ENCODE measurements at places on chromosomes 3 and 15.

DNA sequence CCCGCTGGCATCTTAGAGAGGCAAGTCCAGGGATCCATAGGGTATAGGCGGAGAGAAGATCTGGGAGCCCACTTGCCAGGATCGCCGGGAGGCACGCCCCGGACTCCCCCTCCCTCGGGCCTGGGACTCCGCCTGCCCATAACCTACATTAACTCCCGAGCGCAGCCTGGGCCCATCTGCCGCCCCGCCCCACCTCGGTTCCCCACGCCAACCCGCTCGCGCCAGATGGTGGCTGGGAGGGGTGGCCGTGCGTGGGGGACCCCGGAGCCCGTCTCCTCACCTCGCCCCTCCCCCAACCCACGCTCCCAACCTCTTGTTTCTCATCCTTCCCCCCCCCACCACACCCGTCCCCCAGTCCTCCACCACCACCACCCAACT is 1.7 kb upstream of the DLL4 start:
- no peak for DNase-seq

- DNase-seq = no peak
These were observed 86.2 kb downstream of the FBN1 start for GRCh38 chr15:48559285-48559684.

DNA sequence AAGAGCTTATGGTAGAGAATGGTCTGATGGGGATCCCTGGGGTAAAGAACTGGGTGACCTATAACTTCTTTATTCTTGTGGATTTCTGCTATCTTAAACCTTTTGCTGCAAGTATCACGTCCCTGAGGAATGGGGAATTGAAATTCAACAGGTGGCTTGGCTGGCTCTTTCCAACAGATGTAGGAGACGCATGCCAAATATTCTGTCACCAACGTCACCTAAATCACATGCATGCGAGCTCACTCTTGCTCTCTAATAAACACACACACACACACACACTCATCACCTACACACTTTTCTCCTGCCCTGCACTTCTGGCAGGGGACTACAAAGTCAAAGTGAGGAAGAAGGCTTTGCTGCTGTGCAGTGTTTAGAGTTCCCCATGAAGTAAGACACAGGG is 145.8 kb upstream of the NECTIN3 start:
- no peak for DNase-seq

- DNase-seq = no peak
These were observed 325.3 kb downstream of the NAALADL2 start for GRCh38 chr3:175184392-175184791.

DNA sequence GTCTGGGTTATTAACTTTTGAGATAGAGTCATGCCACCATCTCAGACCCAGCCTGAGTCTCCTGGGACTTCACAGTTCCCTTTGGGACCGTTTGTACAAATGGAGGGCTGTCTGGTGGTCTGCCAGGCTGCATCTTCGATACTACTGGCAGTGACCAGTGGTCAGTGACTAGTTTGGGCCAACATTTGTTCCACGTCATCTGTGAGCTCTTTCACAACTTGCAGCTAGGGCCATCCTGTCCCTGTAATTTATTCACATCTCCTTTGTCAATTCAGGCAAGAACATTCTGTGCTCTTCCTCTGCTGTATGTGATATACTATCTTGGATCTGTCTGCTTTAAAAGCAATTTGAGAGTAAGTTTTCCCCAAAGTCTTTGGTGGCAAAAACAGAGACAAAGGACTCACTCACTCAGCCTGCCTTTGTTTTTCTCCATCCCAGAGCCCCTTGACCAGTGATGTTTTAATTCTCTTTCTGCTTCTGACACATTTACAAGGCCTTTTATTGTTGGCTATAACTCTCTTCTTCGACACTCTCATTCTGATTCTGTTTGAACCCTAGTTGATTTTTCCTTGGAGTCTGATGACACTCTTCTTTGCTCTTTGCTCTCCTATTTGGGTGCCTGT is 353.4 kb downstream of the EPHB1 start:
- DNase-seq = no peak

DNA sequence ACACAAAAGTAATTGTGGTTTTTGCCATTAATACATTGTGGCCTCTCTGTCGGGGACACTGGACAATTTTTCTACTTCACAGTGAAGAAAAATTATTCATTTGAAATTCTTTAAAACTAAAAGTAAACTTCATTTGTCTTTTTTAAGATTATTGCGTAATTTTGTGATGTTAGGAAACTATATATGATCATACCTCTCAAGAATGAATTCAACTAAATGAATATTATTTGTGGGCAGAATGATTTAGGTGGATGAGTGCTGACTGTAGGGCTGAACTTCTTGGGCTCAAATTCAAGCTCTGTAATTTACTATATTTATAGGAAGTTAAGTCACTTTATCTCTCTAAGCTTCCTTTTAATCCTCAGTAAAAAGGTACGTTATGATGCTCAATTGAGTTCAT is 441.2 kb downstream of the ROBO1 start:
- no peak for DNase-seq

- no peak for DNase-seq
These were observed 10.6 kb downstream of the POC1A start for GRCh38 chr3:52143616-52144015.

DNA sequence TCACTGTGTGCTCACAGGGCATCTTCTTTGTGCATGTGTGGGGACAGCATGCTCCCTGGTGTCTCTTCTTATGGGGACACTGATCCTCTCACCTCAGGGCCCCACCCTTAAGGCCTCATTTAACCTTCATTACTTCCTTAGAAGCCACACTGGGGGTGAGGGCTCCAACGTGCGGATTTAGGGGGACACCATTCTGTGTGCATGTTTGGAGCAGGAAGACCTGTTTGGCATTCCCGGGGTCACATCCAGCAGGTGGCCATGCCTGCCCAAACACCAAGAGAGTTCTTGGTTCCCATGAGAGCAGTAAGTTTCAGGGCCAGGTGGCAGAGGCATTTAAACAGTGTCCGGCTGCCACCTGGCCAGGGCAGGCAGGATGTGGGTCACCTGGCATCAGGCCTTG is 24.8 kb downstream of the PRR20G start:
- no peak for DNase-seq

- no peak for DNase-seq
These were observed 2.5 kb upstream of the DPH6 start for GRCh38 chr15:35548435-35548834.

DNA sequence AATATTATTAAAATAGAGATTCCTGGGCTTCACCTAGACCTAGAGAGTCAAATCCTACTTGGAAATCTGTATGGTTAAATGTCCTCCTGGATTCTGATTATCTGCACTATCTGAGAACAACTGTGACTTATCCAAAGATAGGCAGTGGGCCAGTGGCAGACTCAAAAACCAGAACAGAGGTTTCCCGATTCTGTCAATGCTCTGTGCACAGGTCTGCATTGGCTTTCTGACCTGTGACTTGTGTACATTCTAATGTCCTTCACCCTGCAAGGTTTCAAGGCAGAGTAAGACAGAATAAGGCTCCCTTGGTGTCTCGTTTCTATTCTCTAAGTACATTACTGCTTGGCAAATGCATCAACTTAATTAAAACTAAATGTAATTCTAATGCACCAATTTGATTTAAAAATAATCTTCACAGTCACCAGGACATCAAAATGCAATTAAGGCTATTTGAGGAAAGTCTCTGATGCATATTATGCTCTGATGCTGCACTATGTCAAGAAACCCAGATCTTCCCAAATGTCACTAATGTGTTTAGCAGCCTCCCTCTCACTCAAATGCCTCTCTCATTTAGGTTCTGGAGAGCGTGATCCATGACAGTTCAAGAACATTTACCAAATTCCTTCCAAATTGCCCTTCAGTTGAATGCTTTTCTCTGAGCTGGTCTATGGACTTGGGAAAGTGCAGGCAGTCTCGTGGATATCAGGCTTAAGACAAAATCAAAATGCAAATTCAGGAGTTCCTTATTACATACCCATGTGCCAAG is 140.1 kb downstream of the STAC start:
- DNase-seq = no peak

DNA sequence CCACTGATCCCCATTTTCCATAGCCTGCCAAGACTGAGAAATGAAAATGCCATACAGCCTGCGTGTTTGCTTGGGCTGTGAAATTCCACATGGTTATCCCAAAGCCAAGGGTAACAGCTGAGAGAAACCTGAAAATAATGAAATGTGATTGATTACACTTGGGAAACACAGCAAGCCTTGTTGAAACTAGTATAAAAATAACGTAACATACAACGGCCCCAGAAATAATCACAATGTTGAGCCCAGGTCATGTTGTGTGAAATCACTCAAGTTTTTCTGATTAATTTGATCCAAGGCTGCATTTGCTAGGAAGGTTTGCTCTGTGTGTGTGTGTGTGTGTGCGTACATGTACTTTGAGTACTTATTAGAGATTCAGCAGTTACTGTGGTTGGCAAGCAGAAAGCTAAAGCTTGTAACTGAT is 269.0 kb downstream of the OXSM start:
- DNase-seq = no peak
